Testis (tissue), 5 donors: ENCODE measurements at places on chromosomes 12 and 14. TPM values are rescaled to one million over a fixed set of nuclear protein-coding genes. Genes with fewer than 3 reads are reported as not detected.

DNA sequence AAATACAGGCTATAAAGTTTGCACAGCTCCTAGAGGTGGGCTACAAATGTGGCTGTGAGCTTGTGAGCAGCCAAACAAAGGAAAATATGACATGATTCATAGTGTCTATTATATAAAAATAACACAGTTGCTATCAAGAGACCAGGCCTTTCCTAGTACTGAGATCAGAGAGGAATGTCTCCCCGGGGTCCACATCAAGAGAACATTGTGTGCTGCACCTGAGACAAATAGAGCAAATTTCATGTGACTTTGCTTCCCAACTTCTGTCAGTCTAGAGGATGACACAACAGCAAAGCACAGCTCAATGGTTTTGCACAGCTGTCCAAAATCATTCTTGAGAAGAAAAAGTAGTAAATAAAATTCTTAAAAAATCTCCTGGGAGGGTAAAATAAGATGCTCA lies 297.5 kb upstream of the PRKD1 start:
- H3K27ac ChIP-seq: no peak overlapping the region
- H3K36me3 ChIP-seq: no peaks in the 10 kb centered on the region
- H3K4me3 ChIP-seq: no peak overlapping the region

DNA sequence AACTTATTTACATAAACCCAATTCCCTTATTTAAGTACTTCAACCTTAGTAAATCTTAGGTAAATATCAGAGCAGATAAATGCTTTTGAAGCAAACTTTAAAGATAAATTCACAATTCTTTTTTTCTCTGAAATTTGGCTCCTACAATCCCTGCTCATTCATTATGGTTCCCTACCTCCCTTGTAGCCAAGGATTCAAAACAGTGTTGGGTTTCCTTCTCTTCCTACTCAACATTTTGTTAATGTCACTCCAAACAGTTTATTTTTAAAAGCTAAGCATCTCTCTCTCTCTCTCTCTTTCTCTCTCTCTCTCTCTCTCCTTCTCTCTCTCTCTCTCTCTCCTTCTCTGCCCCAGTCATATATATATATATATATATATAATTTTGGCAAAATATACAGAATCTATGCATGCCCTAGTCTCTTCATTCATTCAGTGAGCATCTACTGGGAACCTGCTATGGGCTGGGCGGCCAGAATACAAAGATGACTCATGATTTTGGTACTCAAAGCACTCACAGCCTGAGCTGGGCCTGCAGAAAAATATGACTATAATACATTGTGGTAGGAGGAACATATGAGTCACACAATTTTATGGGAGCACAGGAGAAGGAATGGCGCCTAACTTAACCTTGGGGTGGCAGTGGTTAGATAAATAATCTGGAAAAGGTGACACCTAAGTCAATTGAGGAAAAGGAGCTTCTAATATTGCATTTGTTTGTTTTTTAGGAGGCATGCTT lies 123.7 kb upstream of the DHRS4 start:
- H3K27ac ChIP-seq: no peak overlapping the region
- no peaks in the 10 kb centered on the region for H3K36me3 ChIP-seq
- no peaks in the 10 kb centered on the region for H3K4me1 ChIP-seq
- DNase-seq: no peak
- no peak overlapping the region for H3K4me3 ChIP-seq

- H3K27ac ChIP-seq: no peak overlapping the region
- H3K27me3 ChIP-seq: no peaks in the 10 kb centered on the region
- H3K4me3 ChIP-seq: no peak overlapping the region
- H3K4me1 ChIP-seq: peaks cover 3% of the 10 kb centered on the region
These were observed 20.9 kb downstream of the RASSF3 start for GRCh38 chr12:64631197-64631596.

DNA sequence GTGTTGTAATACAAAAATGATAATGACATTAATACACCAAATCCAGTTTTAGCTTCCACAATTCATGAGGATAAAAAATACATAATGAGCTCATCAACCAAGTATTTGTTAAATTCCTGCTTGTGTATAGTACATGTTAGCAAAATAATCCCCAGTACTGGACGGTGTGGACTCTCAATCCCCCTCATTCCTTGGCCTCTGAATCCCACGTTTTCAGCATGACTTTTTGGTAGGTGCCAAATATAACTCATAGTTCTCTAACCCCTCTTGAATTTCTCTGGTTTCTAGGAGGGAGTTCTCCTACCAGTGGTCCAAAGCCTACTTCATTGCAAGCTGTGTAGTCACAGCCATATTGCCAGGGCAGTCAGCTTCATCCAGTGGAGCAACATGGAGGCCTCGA lies 41.4 kb upstream of the EPS8 start:
- DNase-seq: no peak
- no peaks in the 10 kb centered on the region for H3K27me3 ChIP-seq
- H3K36me3 ChIP-seq: no peaks in the 10 kb centered on the region
- no peaks in the 10 kb centered on the region for H3K4me1 ChIP-seq
- peak overlapping the region; percentile 20 for H3K27ac ChIP-seq
- H3K4me3 ChIP-seq: no peak overlapping the region

- H3K27ac ChIP-seq: no peak overlapping the region
- H3K4me3 ChIP-seq: no peak overlapping the region
- DNase-seq: no peak
- no peaks in the 10 kb centered on the region for H3K27me3 ChIP-seq
These were observed 44.6 kb upstream of the NPFF start for GRCh38 chr12:53551889-53552291.

GRCh38 chr12:39103552-39104165 lies 198.3 kb upstream of the CPNE8 start:
- no peaks in the 10 kb centered on the region for H3K4me1 ChIP-seq
- H3K27ac ChIP-seq: no peak overlapping the region
- no peaks in the 10 kb centered on the region for H3K36me3 ChIP-seq
- H3K27me3 ChIP-seq: no peaks in the 10 kb centered on the region
- DNase-seq: peak; percentile 19
- H3K4me3 ChIP-seq: no peak overlapping the region

GRCh38 chr14:102234331-102235264 lies 70.4 kb downstream of the MOK start:
- H3K4me1 ChIP-seq: peaks cover 7% of the 10 kb centered on the region
- H3K27me3 ChIP-seq: no peaks in the 10 kb centered on the region
- H3K27ac ChIP-seq: peak overlapping the region; percentile 71

GRCh38 chr12:57129889-57130288 lies 1.6 kb downstream of the LRP1 start:
- H3K4me1 ChIP-seq: peaks cover 59% of the 10 kb centered on the region
- H3K36me3 ChIP-seq: no peaks in the 10 kb centered on the region

- no peak overlapping the region for H3K27ac ChIP-seq
- DNase-seq: no peak
- no peaks in the 10 kb centered on the region for H3K4me1 ChIP-seq
- H3K27me3 ChIP-seq: no peaks in the 10 kb centered on the region
- H3K36me3 ChIP-seq: no peaks in the 10 kb centered on the region
These were observed 150.3 kb upstream of the AVPR1A start for GRCh38 chr12:63301311-63301710.

- H3K27ac ChIP-seq: no peak overlapping the region
- DNase-seq: no peak
- no peaks in the 10 kb centered on the region for H3K36me3 ChIP-seq
- no peaks in the 10 kb centered on the region for H3K4me1 ChIP-seq
These were observed 1640.0 kb upstream of the SEL1L start for GRCh38 chr14:83173687-83174086.

DNA sequence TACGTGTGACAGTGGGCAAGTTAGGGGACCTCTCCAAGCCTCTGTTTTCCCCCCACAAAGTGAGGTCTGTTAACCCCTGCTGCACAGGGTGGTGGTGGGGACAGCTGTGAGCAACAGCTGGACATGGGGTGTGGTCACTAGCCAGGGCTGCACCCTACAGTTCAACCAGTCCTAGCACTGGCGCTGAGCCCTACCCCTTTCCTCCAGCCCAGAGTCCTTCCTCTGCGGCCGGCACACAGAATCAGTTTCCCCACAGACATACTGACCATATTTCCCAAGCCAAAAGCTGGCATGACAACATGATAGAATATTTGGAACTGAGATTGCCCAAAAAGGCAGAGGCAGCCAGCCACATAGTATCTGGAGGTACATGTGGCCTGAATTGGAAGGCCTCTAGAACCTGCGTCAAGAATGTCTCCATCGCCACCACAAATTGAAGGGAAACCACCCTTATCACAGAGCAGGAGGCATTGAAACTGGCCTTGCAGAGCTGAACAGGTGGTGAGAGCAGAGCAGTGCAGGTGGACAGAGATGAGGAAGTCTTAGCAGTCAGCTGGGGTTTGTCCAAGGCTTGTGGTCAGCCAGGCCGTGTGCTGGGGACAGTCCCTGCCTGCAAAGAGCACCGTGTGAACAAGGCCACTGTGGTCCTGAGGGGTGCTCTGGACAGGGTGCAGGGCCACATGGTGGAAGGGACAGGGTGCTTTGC lies 21.2 kb downstream of the DEGS2 start:
- no peaks in the 10 kb centered on the region for H3K36me3 ChIP-seq
- H3K4me1 ChIP-seq: peaks cover 5% of the 10 kb centered on the region
- no peak overlapping the region for H3K4me3 ChIP-seq
- no peak overlapping the region for H3K27ac ChIP-seq

DNA sequence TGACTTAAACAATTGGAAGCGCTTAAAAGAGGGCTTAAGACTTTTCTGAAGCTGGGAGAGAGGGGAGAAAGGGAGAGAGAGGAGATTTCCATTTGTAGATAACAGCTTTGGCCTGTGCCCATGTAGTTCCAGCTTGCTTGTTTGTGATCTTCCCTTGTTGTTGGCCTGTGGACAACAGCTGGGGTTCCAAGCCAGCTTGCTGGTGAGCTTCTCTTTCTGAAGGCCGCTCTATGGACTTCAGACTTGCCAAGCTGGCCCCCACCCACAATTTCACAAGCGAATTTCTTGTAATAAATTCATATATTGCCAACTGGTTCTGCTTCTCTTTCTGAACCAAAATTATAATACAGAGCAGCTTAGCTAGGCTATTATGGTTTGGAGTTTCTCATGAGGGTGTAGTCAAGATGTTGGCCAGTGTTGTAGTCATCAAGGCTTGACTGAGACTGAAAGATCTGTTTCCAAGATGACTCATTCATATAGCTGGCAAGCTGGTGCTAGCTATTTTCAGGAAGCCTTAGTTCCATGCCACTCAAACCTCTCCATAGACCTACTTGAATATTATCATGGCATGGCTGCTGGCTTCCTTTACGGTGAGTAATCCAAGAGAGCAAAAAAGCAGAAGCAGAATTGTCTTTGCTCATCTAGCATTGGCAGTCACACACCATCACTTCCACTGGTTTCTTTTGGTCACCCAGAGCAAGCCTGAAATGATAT lies 89.4 kb downstream of the ATP23 start:
- no peak for DNase-seq
- H3K27me3 ChIP-seq: no peaks in the 10 kb centered on the region
- H3K4me3 ChIP-seq: no peak overlapping the region
- no peak overlapping the region for H3K27ac ChIP-seq
- H3K4me1 ChIP-seq: no peaks in the 10 kb centered on the region
- no peaks in the 10 kb centered on the region for H3K36me3 ChIP-seq

- H3K4me1 ChIP-seq: no peaks in the 10 kb centered on the region
- peak overlapping the region; percentile 51 for H3K4me3 ChIP-seq
- H3K36me3 ChIP-seq: no peaks in the 10 kb centered on the region
- peak overlapping the region; percentile 78 for H3K27ac ChIP-seq
These were observed 215.6 kb downstream of the TTC8 start for GRCh38 chr14:89040080-89040459.

- no peaks in the 10 kb centered on the region for H3K36me3 ChIP-seq
- H3K4me1 ChIP-seq: no peaks in the 10 kb centered on the region
- no peaks in the 10 kb centered on the region for H3K27me3 ChIP-seq
- DNase-seq: peak; percentile 18
- H3K27ac ChIP-seq: no peak overlapping the region
- H3K4me3 ChIP-seq: no peak overlapping the region
These were observed 471.6 kb upstream of the FOXG1 start for GRCh38 chr14:28294834-28295440.

GRCh38 chr14:22506778-22507351 lies 82.2 kb downstream of the DAD1 start:
- H3K27me3 ChIP-seq: no peaks in the 10 kb centered on the region
- H3K4me3 ChIP-seq: no peak overlapping the region
- no peak overlapping the region for H3K27ac ChIP-seq

DNA sequence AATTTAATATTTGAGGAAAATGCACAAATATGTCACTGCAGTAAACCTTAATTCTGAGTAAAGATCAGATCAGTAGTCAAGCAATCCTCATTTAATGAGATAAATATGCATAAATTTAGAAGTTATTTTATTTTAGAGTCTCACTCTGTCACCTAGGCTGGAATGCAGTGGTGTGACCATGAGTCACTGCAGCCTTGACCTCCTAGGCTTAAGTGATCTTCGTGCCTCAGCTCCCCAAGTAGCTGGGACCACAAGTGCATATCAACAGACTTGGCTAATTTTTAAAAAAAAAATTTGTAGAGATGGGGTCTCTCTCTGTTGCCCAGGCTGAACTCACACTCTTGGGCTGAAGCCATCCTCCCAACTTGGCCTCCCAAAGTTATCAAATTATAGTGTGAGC lies 41.3 kb downstream of the LMO3 start:
- H3K27me3 ChIP-seq: no peaks in the 10 kb centered on the region
- H3K4me3 ChIP-seq: no peak overlapping the region
- H3K4me1 ChIP-seq: no peaks in the 10 kb centered on the region
- DNase-seq: no peak
- H3K27ac ChIP-seq: no peak overlapping the region

The FBXO34 gene
- total RNA-seq: 84.4 TPM

GRCh38 chr12:39831587-39832315 lies 212.1 kb upstream of the ABCD2 start:
- H3K4me3 ChIP-seq: no peak overlapping the region
- no peaks in the 10 kb centered on the region for H3K36me3 ChIP-seq
- H3K27ac ChIP-seq: no peak overlapping the region
- H3K4me1 ChIP-seq: no peaks in the 10 kb centered on the region
- no peak for DNase-seq

DNA sequence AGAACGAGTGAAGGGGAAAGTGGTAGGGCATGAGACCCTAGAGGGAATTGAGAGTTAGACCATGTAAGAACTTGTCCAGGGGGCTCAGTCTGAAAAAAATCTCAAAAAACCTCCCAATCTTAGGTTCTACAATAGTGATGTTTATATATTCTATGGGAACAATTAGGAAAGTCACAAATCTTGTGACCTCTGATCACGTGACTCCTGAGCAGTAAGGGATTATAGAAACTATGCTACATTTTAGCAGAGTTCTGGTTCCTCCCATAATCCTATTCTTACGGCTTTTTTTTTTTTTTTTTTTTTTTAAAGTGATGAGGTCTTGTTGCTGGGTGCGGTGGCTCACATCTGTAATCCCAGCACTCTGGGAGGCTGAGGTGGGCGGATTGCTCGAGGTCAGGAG lies 5.8 kb downstream of the ADCK1 start:
- no peak overlapping the region for H3K4me3 ChIP-seq
- H3K36me3 ChIP-seq: no peaks in the 10 kb centered on the region
- no peak overlapping the region for H3K27ac ChIP-seq
- H3K4me1 ChIP-seq: no peaks in the 10 kb centered on the region
- no peaks in the 10 kb centered on the region for H3K27me3 ChIP-seq

- no peaks in the 10 kb centered on the region for H3K36me3 ChIP-seq
- no peaks in the 10 kb centered on the region for H3K27me3 ChIP-seq
- no peak for DNase-seq
These were observed 261.7 kb upstream of the CRY1 start for GRCh38 chr12:107355004-107355565.

The P3H3 gene
- total RNA-seq: 13.1 TPM
